ENCODE measurements at places on chromosomes 11 and 22.

- no peaks in the 10 kb centered on the region for H3K27me3 ChIP-seq
- no peaks in the 10 kb centered on the region for H3K36me3 ChIP-seq
- no peak overlapping the region for H3K27ac ChIP-seq
Measured at GRCh38 chr22:39594411-39594810, 23.9 kb downstream of the CACNA1I start.

DNA sequence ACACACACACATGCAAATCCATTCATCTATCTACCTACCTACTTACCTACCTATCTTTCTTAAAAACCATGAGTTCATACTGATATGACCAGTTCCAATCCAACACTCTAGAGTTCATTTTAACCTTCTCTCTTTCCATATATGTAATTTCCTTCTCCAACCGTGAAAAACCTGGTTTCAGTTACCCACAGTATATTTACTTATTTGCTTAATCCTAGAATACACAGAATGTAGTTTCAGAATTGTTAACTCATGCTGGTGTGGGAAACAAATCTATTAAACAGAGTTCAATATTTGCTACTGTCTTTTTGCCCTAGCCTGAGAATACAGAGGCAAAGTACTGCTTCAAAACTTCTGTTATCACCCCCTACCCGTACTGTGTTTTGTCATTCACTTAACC lies 101.3 kb downstream of the RRM1 start:
- H3K4me1 ChIP-seq: no peaks in the 10 kb centered on the region
- no peak overlapping the region for H3K4me3 ChIP-seq
- no peak overlapping the region for H3K27ac ChIP-seq
- no peak for DNase-seq

DNA sequence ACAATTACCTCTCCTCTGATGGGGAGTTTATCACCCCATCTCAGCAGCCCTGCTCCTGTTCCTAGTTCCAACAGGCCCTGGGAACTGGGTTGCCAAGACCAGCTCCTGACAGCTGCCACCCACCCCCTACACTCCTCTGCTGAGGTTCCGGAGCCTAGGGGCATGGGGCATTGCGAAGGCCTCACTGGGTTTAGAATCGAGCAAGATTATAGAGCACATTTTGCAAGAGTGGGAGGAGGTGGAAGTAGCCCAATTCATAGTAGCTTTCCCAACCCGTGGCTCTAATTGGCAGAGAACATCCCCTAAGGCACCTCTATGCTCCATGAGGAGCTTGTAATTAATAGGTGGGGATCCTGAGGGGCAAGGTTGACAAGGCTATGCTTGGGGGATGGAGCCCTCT lies 23.0 kb downstream of the MYEOV start:
- DNase-seq: no peak
- H3K4me1 ChIP-seq: peaks cover 17% of the 10 kb centered on the region
- no peaks in the 10 kb centered on the region for H3K36me3 ChIP-seq
- H3K4me3 ChIP-seq: no peak overlapping the region
- no peaks in the 10 kb centered on the region for H3K27me3 ChIP-seq

- H3K27ac ChIP-seq: no peak overlapping the region
- peak; percentile 8 for DNase-seq
- no peaks in the 10 kb centered on the region for H3K36me3 ChIP-seq
Measured at GRCh38 chr11:78943841-78944240, 369.2 kb upstream of the NARS2 start.

GRCh38 chr11:17221968-17222367 lies 14.2 kb upstream of the PIK3C2A start:
- H3K4me3 ChIP-seq: no peak overlapping the region
- no peaks in the 10 kb centered on the region for H3K36me3 ChIP-seq
- DNase-seq: peak; percentile 49

DNA sequence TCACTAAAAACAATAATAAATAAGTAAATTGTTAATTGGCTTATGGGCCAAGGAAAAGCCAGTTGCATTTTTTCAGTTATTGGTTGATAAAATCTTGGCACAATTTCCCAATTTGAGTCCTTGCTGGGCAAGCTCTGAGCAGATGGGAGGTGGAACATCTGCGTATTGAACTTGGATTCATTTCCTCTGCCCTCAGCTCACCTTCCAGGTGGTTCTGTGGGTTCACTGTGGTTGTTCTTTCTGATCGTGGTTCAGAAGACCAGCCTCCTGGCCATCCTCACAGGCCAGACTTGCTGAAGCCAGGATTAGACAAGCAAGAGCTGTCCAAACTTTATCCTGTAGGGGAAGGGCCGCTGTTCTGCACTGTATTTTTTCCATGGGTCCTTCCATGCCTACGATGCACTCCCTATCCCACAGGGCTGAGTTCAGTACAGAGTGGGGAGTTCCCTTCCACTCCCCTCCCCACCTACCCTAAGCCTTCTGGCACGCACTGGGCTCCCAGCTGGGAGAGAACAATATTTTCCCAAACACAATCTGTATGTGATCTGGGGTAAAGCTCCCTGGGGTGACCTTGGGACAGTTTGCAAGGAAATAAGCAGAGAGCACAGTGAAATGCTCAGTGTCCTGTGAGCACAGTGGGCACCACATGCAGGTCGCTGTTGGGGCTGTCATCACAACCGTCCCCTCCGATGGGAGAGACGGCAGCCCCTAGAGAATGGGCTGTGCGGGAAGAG lies 43.5 kb upstream of the TP53I11 start:
- no peaks in the 10 kb centered on the region for H3K27me3 ChIP-seq
- no peaks in the 10 kb centered on the region for H3K4me1 ChIP-seq
- no peaks in the 10 kb centered on the region for H3K36me3 ChIP-seq
- no peak for DNase-seq

GRCh38 chr11:118009864-118010737 lies 23.9 kb downstream of the IL10RA start:
- no peaks in the 10 kb centered on the region for H3K27me3 ChIP-seq
- no peak for DNase-seq
- no peaks in the 10 kb centered on the region for H3K36me3 ChIP-seq

- no peak for DNase-seq
- H3K27me3 ChIP-seq: no peaks in the 10 kb centered on the region
- H3K36me3 ChIP-seq: no peaks in the 10 kb centered on the region
- H3K27ac ChIP-seq: no peak overlapping the region
- H3K4me3 ChIP-seq: no peak overlapping the region
Measured at GRCh38 chr11:106553304-106553703, 465.0 kb downstream of the GUCY1A2 start.

DNA sequence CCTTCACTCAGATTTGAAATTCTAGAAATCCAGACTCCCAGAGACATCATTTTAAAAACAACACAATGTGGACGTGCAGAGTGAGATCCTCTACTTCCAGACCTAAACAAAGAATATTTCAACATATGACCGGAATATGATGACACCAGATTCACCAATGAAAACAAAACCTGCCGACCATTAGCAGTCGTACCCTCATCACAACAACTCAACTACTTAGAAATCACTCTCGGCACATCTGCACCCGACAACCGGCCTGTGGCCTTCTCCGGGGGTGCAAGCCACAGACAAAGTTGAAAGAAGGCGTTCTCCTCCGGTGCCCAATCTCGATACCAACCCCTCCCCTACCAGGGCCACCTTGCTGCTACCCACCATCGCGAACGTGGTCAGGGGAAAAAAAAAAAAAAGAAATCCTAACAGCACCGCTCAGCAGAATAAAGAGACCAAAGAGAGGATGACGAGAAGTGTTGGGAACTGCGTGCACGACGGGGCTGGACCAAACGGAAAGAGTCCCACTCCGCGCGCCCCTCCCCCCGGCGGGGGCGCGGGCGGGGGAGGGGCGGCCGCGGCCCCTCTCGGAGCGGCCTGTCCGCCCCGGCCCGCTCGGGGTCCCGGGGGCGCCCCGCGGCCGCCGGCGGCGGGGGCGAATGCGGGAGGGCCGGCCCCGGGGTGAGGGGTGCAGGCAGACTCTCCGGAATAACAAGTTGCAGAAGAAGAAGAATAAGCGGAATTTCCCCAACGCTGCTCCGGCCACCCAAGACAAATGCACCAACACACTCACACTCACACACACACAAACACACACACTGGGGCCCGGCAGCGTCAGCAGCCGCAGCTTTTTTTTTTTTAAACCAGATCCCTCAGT lies 1.7 kb downstream of the PHF21A start:
- DNase-seq: peak; percentile 92
- H3K36me3 ChIP-seq: no peaks in the 10 kb centered on the region
- no peaks in the 10 kb centered on the region for H3K27me3 ChIP-seq
- peak overlapping the region; percentile 71 for H3K27ac ChIP-seq
- H3K4me1 ChIP-seq: peaks cover 51% of the 10 kb centered on the region
- H3K4me3 ChIP-seq: peak overlapping the region; percentile 83

GRCh38 chr11:68342459-68343158 lies 30.2 kb downstream of the LRP5 start:
- H3K27me3 ChIP-seq: no peaks in the 10 kb centered on the region
- H3K4me1 ChIP-seq: peaks cover 11% of the 10 kb centered on the region
- no peak for DNase-seq
- H3K4me3 ChIP-seq: no peak overlapping the region

- H3K36me3 ChIP-seq: no peaks in the 10 kb centered on the region
- H3K27me3 ChIP-seq: no peaks in the 10 kb centered on the region
- H3K4me1 ChIP-seq: no peaks in the 10 kb centered on the region
- DNase-seq: no peak
Measured at GRCh38 chr22:46055911-46056545, 79.1 kb upstream of the WNT7B start.

- H3K4me1 ChIP-seq: no peaks in the 10 kb centered on the region
- no peaks in the 10 kb centered on the region for H3K36me3 ChIP-seq
- H3K4me3 ChIP-seq: no peak overlapping the region
- DNase-seq: no peak
Measured at GRCh38 chr11:32121012-32121411, 30.1 kb downstream of the RCN1 start.

DNA sequence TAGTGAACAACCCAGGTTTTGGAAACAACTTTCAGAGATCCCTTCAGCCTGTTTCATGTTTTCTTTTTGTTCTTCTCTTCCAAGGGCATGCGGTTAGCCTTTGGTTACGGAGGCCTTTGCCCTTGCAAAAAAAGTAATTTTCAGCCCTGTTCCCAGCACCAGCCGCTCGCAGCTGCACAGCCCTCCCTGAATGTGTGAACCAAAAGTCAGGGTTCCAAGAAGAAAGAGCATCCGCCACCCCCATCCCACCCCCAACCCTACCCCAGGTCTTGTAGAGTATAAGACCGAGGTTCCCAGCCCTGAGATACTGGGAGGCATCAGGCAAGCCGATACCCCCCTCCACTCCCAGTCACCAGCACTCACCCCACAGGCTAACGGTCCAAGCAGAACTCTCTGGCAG lies 56.4 kb downstream of the IGLL1 start:
- no peak overlapping the region for H3K4me3 ChIP-seq
- H3K4me1 ChIP-seq: no peaks in the 10 kb centered on the region
- no peak overlapping the region for H3K27ac ChIP-seq
- H3K36me3 ChIP-seq: no peaks in the 10 kb centered on the region

- no peak overlapping the region for H3K27ac ChIP-seq
- DNase-seq: peak; percentile 70
- no peaks in the 10 kb centered on the region for H3K27me3 ChIP-seq
- no peaks in the 10 kb centered on the region for H3K36me3 ChIP-seq
- no peak overlapping the region for H3K4me3 ChIP-seq
- H3K4me1 ChIP-seq: peaks cover 17% of the 10 kb centered on the region
Measured at GRCh38 chr11:94077552-94078293, 50.9 kb upstream of the PANX1 start.

GRCh38 chr11:113446112-113446511 lies 29.1 kb downstream of the DRD2 start:
- no peaks in the 10 kb centered on the region for H3K4me1 ChIP-seq
- no peak overlapping the region for H3K4me3 ChIP-seq
- DNase-seq: no peak
- H3K36me3 ChIP-seq: no peaks in the 10 kb centered on the region
- no peaks in the 10 kb centered on the region for H3K27me3 ChIP-seq

DNA sequence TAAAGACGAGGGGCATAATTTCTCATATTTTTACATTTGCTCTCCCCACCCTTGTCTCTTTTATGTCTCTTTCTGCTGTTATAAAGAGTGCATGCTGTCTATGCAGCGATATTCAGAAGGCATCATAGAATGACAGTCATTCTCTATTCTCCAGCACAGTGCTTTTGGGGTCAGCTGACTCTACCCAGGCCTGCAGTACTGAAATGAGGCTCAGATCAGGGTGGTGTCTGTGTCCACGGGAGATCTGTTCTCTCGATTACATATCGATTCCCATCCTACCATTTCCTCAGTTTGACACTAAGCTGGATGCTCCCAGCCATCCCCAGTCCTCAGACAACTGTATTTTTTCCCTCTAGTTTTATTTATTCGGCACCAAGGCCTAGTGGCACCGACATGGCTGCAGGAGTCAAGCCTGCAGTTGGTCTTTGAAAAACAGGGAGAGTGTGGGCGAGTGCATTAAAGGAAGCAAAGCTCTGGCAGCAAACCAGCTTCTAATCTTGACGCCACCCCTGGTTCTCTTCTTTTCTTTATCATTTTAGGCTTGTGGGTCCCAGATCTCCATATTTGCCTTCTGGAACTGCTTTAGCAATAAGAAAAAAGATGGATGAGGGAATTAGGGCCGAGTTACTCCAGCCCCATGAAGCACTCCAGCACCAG lies 71.6 kb upstream of the PICALM start:
- H3K27me3 ChIP-seq: no peaks in the 10 kb centered on the region
- H3K36me3 ChIP-seq: no peaks in the 10 kb centered on the region
- H3K4me3 ChIP-seq: no peak overlapping the region
- no peak overlapping the region for H3K27ac ChIP-seq

- H3K27me3 ChIP-seq: no peaks in the 10 kb centered on the region
- no peak for DNase-seq
- no peak overlapping the region for H3K4me3 ChIP-seq
- no peak overlapping the region for H3K27ac ChIP-seq
- H3K36me3 ChIP-seq: no peaks in the 10 kb centered on the region
- H3K4me1 ChIP-seq: peaks cover 3% of the 10 kb centered on the region
Measured at GRCh38 chr11:128862406-128862805, 4.7 kb downstream of the KCNJ1 start.

DNA sequence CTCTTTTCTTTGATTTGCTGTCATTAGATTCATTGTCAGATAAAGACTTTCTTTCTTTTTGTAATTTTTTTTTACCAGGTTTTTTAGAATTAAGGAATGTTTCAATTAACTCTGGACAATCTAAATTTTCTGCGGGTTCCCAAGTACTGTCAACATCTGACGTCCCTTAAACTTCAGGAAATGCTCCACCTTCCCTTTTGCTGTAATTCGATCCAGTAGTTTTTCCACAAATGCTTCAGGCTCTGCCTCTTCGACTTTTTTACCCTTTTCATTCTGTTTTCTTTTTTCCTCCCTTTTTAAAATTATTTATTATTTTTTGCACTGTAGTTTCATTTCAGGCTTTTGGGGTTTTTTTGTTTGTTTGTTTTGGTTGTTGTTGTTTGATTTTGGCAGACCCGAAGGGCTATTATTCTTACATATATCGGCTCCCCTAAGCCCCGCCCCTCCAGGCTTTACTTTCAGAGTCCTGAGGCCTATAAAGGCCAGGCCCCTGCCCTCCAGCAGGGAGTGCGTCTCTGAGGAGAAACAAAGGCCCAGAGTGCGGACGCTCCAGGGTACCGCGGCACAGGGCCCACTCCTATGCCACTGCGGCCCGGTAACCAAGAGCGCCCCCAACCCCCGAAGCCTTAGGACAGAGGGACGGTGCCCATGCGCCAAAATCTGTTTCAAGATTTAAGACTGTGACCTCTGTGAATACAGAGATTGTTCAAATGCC lies 116.4 kb downstream of the TYR start:
- no peak overlapping the region for H3K4me3 ChIP-seq
- no peaks in the 10 kb centered on the region for H3K4me1 ChIP-seq
- no peak overlapping the region for H3K27ac ChIP-seq
- DNase-seq: no peak
